Germinal center (tissue), 1 donor: ENCODE measurements at places on chromosomes 1 and 21.

DNA sequence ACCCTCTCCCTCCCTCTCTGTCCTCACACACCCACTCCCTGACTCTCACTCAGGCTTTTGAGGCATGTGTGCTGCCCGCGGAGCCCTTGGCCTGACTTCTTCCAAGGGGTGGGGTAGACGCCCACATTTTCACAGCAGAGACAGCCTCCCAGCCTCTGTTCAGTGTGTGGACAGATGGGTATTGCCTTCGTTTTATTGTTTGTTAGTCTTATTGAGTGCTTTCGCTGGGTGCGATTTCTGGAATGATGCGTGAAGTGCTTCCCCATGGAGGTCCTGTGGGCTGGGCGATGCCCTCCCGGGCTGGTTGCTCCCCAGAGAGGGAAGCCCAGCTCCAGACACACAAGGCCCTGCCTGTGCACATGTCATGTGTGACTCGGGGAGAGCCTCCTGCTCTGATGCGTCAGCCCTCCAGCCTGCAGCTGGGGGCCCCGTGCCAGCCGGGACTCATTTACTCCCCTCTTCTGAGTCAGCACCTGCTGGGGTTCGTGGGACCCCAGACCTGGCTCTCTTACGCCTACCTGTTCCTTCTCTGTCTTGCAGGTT is 14.7 kb downstream of the PDXK start:
- no peak for DNase-seq

DNA sequence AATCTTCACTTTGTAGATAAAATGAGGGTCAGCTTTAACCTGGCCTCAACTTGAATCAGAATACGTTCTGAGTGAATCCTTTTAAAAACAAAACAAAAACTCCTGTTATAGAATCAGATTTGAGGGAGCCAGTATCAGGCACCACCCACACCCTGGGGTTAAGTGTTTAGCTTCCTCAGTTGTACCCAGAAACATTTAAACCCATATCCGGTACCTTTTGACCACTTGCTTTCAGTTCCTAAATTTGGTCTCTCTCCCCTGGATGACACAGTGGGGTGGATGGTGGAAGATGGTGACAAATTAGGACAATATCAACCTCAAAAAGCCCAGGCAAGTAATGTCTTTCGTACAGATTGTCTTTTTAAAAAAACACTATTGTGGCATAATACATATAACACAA is 10.4 kb downstream of the KLHDC7A start:
- DNase-seq: no peak

GRCh38 chr1:78155121-78155520 is 109.4 kb downstream of the GIPC2 start:
- no peak for DNase-seq

DNA sequence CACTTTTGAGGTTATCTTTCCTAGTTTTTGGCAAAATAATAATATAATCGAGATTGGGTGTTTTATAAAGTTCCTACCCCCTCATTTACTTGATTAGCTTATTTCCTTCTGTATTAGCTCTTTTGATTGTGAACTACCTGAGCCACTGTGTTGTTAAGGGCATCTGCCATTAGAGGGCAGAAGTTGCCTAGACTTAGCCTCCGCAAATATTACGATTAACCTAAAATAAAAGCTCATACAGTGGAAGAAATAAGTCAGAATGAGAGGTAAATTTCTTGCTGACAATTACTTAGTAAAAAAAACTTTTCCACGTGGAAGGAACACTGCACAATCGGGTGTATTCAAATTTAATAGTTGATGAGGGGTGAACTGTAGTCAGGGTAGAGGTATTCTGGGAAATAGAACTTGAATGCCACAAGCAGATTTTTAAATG is 2.3 kb downstream of the H3-3A start:
- peak; percentile 33 for DNase-seq

- no peak for DNase-seq
These were observed 19.4 kb downstream of the F11R start for GRCh38 chr1:161001525-161001924.

GRCh38 chr1:223330466-223330865 is 33.5 kb downstream of the SUSD4 start:
- no peak for DNase-seq

DNA sequence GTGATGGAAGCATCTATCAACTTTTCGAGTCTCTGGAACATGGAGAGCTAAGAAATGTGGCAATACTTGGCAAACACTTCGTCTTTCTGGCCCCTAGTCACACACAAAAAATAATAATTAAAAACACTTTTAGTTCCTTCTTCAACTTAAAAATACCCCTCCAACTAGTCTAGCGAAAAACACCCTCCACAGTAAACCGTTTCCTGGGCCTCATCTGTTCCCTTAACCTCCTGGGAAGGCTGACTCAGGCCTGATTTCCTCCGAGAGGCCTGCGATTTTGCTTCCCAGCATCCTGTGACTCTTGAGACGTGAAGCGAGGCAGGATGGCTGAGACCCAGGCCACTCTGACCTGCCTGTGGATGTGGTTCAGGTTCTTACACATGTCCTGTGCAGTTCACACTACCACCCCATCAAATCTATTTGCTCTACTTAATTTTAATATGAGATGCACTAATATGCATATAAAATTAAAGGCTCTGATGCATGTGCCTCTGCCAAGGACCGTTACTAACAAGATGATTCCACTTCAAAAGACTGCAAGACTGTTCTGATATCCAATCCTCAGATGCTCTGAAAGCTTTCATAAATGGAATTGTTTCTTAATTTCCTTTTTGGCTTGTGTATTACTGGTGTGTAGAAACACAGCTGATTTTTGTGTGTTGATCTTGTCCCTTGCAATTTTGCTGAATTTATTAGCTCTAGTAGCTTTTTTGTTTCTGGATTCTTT is 3.5 kb downstream of the NAV1 start:
- DNase-seq: no peak

DNA sequence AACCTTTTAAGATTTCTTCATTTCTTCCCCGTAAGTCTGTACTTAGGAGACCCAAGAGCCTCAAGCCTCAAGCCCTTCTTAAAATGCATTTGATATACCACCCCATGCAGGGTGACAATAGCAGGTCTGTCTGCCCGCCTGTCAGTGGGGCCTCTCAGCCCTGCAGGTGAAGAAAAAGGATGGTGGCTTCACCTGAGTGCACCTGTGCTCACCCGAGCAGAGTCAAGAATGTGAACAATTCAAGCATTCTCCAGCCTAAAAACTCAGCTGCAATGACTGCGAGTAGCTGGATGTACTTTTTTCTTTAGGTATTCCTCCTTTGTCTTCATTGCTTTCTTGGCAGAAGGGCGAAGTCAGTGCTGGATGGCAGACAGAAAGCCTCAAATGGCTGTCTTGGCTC is 203.3 kb downstream of the LMX1A start:
- DNase-seq: no peak

DNA sequence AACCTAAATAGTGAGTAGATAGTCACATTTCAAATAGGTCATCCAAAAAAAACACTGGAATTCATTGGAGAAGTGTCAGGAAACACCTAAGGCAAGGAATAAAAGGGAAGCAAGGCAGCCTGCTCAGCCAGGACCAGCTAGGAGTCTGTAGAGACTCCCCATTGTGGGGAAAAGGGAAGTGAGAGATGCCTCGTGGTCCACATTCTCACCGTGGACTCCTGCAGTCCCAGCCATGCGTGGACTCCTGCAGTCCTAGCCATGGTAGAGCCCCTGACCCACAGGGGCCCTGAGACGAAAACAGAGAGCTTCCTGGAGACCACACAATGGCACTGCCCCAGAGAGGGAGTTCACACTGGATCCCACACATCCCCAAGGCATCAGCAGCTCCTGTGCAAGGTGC is 97.5 kb downstream of the LRIG2 start:
- no peak for DNase-seq

DNA sequence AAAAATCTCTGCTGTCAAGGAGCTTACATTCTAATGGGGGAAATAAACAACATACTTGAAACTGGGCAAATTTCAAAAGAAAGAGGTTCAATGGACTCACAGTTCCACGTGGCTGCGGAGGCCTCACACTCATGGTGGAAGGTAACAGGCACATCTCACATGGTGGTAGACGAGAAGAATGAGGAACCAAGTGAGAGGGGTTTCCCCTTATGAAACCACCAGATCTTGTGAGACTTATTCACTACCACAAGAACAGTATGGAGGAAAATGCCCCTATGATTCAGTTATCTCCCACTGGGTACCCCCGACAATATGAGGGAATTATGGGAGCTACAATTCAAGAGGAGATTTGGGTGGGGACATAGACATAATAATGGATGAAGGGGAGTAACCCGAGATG is 226.4 kb downstream of the ZP4 start:
- no peak for DNase-seq

GRCh38 chr1:78377356-78377928 is 113.3 kb upstream of the PTGFR start:
- DNase-seq: no peak

DNA sequence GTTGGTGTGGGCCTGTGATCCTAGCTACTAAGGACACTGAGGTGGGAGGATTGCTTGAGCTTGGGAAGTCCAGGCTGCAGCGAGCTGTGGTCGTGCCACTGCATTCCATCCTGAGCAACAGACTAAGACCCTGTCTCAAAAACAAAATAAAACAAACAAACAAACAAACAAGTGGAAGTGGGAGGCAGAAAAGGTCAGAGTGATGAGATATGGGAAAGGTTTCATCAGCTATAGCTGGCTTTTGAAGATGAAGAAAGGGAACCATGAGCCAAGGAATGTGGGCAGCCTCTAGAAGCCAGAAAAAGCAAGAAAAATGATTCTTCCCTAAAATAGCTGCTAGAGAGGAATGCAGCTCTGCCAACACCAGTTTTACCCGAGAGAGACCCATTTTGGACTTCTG is 10.6 kb upstream of the NUCKS1 start:
- DNase-seq: no peak

DNA sequence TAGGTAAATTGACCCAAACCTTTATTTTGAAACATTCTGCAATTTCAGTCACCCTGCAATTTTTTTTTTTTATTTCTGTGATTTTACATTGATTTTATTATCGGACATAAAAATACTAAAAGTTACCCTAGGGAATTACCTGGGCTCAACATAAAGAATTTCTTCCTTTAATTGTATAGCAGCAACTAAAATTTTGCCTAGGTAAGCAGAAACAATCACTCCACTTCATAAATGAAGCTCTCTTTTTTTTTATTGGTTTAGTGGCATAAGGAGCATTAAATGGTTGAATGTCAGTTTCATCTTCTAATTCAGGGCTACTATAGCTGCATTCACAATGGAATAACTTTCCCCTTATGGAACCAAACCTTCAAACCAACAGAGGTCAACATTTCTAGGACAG is 15.3 kb upstream of the OR2M4 start:
- DNase-seq: no peak

DNA sequence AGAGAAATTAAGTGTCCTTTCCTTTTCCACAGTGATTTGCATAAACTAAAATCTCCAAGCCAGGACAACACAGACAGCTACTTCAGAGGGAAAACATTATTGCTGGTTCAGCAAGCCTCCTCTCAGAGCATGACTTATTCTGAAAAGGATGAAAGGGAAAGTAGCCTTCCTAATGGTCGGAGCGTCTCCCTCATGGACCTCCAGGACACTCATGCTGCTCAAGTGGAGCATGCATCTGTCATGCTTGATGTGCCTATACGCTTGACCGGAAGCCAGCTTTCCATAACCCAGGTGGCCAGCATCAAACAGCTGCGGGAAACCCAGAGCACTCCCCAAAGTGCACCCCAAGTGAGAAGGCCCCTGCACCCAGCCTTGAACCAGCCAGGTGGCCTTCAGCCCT is 39.1 kb downstream of the CLEC20A start:
- DNase-seq: no peak

DNA sequence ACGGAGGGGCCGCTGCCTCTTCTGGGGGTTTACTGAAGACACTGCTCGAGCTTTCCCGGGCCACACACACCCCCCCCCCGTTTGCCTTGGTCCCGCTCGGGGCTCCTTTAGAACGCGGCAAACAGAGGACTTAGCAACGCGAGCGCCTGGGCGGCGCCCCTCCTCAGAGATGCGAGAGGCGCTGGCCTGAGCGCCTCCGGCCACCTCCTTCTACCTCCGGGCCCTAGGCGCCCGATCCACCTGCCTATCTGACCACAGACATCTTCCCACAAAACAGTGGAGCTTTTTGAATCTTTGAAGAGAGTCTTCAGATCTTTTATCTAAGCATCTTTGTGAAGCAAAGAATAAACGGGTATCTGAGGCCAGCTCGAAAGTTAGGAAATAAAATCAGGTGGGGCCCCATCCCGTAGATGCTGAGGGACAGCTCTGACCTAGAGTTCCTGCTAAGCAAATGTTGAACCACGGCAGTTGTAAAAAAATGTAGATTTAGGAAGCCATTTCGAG is 436 bp upstream of the TTLL7 start:
- peak; percentile 42 for DNase-seq

- DNase-seq: no peak
These were observed 48.8 kb downstream of the SUCO start for GRCh38 chr1:172581779-172582178.

DNA sequence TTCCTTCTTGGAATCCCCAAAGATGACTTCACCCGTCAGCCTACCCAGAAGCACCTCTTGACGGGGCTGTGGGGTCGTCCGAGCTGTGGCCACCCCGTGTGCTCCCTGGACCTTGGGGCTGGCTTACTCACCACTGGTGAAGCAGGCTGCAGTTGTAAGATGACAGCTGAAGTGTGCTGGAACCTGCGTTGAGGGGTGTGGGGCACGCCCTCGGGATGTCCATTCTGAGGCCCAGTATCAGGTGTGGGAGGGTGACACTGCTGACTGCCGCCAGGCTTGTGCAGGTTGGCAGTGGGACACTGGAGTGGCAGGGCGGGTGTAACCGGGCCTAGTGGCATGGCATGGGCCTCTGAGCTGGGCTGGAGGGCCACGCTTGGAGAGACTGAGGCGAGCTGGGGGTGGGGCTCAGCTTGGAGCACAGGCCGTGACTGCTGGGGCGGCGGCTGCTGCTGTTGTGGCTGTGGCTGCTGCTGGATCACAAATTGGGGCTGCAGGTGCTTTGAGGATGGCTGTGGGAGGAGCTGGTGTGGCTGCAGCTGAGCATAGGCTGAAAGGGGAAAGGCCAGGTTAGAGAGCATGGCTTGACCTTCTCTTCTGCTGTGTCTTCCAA is 33.9 kb upstream of the A3GALT2 start:
- DNase-seq: no peak

DNA sequence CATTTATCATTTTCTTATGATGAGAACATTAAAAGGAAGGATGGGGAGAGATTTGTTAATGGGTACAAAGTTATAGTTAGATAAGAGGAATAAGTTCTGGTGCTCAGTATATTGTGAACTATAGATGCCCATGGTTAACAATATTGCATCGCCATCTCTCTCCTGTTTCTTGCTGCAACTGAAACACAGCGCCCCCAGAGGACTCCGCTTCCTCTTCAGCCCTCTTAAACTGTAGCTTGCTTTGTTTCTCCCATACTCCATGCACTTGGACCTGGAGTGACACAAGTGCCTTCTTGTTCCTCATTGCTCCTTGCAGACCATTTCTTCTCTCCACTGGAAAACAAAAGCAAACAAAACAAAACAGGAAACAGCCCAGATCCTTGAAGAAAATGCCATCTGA is 70.1 kb upstream of the NTPCR start:
- peak; percentile 29 for DNase-seq

- peak; percentile 19 for DNase-seq
These were observed 414 bp downstream of the TMEM51 start for GRCh38 chr1:15153842-15154479.
